ENCODE measurements at places on chromosomes 4 and X. TPM values are rescaled to one million over a fixed set of nuclear protein-coding genes. Genes with fewer than 3 reads are reported as not detected.

GRCh38 chr4:105933083-105933482 lies 37.8 kb downstream of the NPNT start:
- no peak for DNase-seq

DNA sequence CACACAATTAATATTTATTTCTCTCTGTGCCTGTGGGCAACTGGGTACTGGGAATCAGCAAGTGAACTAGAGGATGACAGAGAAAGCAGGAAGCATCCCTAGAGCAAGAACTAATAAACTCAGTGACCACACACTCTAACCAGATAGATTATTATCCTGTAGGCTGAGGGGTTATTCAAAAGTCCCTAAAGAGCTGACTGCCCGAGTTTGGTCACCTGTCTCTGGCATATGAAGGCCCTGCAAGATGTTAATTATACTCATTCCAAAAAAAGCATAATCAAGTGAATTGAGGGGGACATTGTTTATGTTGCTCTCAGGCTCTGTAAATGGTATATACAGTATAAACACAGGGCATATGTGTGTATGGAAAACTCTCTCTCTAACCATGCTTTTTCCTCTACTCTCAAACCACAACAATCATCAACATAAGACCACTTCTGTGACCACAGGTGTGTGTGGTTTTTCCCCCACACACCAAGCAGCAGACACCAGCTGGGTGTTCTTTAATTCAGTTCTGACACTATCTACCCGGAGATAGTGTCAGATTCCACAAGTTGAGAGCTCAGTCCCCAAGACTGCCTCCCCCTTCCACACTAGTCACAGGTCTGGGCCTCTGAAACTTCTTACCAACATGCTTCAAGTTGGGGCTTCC lies 6.2 kb upstream of the HPSE start:
- DNase-seq, result no peak

- DNase-seq, result peak; percentile 16
Observed at GRCh38 chr4:41406113-41406516, 131.8 kb upstream of the LIMCH1 start.

Gene CFAP99
- not detected for total RNA-seq

DNA sequence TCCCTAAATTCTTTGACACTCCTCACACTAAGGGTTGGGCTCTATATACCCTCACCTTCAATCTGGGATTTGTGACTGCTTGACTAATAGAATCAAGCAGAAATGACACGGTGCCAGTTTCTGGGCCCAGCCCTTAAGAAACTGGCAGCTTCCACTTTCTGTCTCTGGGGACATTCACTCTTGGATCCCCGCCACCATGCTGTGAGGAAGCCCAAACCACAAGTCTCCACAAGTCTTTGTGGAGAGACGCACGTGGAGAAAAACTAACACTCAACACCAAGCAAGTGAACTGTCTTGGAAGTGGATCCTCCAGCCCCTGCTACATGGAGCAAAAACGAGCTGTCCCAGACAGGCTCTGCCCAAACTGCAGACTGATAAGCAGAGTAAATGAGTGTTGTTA lies 1.1 kb upstream of the EDNRA start:
- peak; percentile 78 for DNase-seq

GRCh38 chr4:26067035-26067434 lies 153.0 kb downstream of the SMIM20 start:
- DNase-seq, result peak; percentile 83

Gene MAGEE2
- not detected for total RNA-seq

All from bronchial epithelial cell (primary cell).